Tongue (tissue), 3 donors: ENCODE measurements at places on chromosomes 13 and 19. TPM values are rescaled to one million over a fixed set of nuclear protein-coding genes. Genes with fewer than 3 reads are reported as not detected.

GRCh38 chr13:44051918-44052675 lies 172.4 kb downstream of the LACC1 start:
- DNase-seq, result peak; percentile 86

DNA sequence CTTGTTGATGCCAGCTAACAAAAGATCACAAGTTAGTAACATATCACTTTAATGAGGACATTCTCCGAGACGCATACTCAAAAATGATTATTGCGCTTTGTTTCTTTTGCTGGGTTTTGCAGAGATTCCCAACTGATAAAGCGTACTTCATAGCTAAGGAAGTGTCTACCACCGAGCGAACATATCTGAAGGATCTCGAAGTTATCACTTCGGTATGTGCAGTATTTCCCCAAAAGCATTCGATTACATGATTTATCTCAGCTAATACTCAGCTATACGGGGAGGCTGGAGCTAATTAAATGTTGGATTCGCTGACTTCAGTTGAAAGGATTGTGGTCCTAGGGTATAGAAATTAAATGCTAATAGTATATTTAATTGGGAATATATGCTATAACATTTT lies 166.3 kb downstream of the STK24 start:
- DNase-seq, result no peak

DNA sequence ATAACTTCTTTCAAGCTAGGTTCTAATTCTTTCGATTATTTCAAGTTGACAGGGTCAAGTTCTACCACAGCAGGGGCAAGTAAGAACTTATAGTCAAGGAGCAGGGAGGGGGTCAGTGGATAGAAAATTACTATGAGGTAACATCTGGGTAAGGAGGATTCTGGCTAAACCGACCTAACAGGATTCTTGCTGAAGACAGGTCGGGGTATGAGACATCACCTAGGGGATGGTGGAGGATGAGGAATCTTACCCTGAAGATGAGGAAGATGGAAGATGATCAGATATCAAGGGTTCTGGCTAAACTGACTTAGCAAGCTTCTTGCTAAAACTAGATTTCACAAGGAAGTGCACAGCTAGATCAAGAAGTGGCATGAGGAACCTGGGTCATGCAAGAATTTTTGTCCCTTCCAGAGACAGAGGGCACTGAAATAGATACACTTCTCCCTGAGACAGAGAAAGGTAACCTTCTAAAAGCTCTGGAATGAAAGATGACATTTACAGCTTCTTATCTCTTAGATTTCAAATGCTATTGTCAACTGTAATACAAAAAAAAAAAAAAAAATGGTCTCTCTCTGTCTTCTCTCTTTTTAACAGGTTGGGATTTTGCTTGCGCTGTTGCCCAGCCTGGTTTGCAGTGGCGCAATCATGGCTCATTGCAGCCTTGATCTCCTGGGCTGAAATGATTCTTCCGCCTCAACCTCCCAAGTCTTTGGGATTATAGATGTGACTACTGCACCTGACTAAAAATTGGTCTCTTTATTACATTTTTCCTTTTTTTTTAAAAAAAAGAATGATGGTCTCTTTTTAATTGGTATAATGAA lies 9.6 kb upstream of the METTL21C start:
- DNase-seq, result no peak

- no peak for DNase-seq
Measured at GRCh38 chr13:68872338-68872737, 1235.3 kb upstream of the ATXN8OS start.

GRCh38 chr19:1967087-1967608 lies 26.2 kb downstream of the CSNK1G2 start:
- DNase-seq, result no peak

GRCh38 chr19:42250666-42251531 lies 4.0 kb downstream of the ERF start:
- peak; percentile 74 for DNase-seq

GRCh38 chr19:7187605-7188339 lies 106.4 kb downstream of the INSR start:
- no peak for DNase-seq

DNA sequence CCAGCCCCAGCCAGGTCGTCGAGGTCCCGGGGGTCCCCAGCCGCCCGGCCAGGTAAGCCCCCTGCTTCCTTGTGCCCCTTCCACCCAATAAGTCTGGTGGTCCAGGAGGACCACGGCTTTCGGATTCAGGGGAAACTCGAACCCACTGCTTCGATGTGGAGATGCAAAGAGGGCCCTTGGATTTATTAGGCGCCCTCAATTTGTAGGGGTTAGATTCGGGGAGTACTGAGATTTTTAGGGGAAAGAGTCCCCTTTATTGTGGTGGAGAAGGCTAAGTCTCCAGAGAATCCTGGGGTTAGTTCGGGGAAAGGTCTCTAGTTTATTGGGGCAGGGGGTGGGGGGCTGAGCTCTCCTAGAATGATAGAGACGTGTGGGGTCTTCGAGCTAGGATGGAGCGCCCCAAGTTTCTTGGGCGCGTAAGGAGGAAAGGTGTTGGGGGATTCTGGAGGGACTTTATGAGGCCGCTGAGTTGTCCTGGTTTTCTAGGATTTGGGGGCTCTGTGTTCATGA lies 3.8 kb upstream of the LTBP4 start:
- DNase-seq, result no peak

GRCh38 chr19:19552798-19553197 lies 14.7 kb downstream of the CILP2 start:
- no peak for DNase-seq

- DNase-seq, result no peak
Measured at GRCh38 chr19:1644070-1644469, 8.3 kb downstream of the TCF3 start.

- peak; percentile 38 for DNase-seq
Measured at GRCh38 chr19:1017115-1017905, 3.6 kb downstream of the TMEM259 start.

DNA sequence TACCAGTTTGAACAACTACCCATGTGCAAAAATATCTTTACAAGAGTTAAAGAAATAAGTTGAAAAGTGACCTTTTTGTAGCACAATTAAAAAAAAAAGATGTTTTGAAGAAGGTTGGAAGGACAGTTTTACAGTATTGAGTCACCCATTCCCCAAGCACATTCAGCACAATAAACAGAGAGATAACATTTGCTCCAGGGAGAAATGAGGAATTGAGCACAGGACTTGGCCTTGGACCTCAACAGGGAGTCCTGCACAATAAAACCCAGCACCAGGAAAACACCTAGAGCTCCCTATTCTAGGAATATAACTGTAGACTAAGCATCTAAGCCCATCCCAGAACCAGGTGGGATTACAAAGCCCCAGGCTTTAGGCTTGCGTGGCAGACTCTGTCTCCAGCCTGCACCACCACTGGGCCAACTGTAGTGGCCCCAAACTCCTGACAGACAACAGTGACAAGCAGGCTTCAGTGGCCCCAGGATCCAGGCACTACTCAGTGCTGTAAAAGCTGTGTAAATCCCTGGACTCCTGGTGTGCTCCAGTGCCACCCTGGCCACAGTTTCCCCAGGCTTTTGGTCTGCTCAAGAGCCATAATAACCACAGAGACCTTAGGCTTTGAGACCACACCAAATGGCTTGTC lies 857.2 kb downstream of the SLITRK1 start:
- DNase-seq, result no peak

GRCh38 chr13:66077132-66077689 lies 1152.9 kb downstream of the PCDH9 start:
- DNase-seq, result no peak

DNA sequence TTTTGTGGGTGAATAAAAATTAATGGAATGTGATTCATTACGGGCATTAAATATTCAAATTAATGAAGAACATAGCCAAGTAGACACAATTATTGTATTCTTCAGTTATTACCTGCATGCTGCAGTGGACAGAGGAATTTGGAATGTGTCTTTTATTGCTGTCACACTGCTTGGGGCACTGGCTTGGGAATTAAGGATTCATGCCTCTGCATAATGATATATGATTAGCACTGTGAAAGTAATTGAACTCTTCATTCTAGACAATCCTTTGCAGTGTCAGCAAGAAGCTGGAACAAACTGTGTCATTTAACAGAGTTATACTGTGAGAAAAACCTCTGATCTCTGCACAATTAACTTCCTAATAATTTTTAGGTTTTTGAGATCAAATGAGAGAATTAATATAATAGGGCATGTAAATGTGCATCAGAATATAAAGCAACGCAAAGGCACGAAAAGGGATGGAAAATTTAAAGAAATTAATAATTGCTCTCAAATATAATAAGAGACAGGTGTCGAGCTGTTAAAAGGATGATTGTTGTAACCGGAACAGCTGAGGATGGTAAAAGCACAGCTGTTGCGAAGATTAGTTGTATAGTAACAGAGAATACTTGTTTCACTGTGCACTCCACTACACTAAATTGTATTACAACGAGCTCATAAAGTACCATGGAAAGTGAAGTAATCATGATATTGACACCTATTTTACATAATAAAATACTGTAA lies 235.1 kb upstream of the MIR17HG start:
- peak; percentile 71 for DNase-seq

DNA sequence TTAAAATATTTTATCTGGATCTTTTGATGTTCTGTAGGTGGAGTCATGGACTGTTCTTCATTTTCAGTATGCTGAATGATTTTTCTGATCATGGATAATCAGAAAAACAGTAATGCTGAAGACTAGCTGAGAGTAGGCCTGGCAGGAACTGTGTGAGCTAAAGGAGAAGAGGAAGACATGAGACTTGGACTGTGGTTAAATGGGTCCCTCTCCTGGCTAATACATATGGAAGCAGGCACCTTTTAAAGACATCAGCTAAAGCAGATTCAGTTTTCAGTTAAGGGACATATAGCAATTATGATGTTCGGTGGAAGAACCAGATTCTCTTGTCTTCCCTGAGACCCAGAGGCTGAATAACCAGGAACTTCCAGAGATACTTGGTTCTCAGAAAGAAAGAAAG lies 169.4 kb downstream of the OLFM4 start:
- DNase-seq, result peak; percentile 16

The CATSPERD gene
- total RNA-seq, result not detected

The FOXA3 gene
- total RNA-seq, result 0.21 TPM

The ALOX5AP gene
- total RNA-seq, result 0.72 TPM
